Activated CD4-positive, alpha-beta memory T cell treated with anti-CD3 and anti-CD28 coated beads for 36 hours (primary cell): ENCODE measurements at places on chromosomes 3 and 15.

DNA sequence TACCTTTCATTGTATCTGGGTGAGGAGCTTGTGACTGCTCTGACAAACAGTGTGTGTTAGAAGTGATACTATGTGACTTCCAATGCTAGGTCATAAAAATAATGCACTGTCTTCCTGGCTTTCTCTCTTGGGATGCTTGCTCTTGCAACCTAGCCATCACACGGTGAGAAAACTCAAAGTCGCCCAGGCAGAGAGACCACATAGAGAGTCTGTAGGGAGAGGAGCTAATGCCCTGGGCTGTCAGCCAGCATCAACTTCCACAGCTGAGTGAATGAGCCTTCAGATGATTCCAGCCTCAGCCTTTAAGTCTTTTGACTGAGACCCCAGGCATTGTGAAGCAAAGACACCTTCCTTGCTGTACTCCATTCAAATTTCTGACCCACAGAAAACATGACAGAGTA, 220.6 kb upstream of the SGO1 start:
- DNase-seq = no peak

- DNase-seq = no peak
Observed at GRCh38 chr15:83850501-83851245, 196.8 kb downstream of the ADAMTSL3 start.

GRCh38 chr15:66849393-66849745, 147.3 kb downstream of the SMAD6 start:
- DNase-seq = no peak

GRCh38 chr15:92112180-92112579, 258.7 kb downstream of the SLCO3A1 start:
- DNase-seq = no peak

GRCh38 chr15:34031987-34032760, 6.8 kb downstream of the AVEN start:
- DNase-seq = no peak

GRCh38 chr15:75456710-75457109, 5.2 kb upstream of the SIN3A start:
- DNase-seq = no peak

DNA sequence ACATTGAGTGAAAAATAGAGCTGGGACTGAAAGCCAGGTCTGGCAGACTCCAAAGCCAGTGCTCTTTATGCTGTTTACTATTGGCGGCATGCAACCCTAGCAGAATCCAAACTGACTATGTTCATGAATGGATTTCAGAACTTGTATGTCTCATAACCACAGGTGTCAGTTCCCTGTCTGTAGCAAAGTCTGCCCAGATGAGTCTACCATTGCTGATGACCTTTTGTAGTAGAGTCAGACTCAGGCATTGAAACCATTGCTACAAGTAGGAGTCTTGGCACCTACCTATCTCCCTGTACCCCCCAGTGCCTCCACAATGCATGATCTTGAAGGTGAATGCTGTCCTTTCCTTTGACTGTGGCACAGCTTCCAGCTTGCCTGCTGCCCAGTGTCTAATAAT, 157.2 kb upstream of the ROPN1 start:
- no peak for DNase-seq

GRCh38 chr3:191361456-191361855, 31.1 kb upstream of the UTS2B start:
- no peak for DNase-seq

- DNase-seq = peak; percentile 36
Observed at GRCh38 chr15:38129531-38130204, 123.0 kb upstream of the SPRED1 start.

GRCh38 chr3:155747946-155748290, 3.0 kb upstream of the PLCH1 start:
- DNase-seq = no peak

- DNase-seq = no peak
Observed at GRCh38 chr3:40237889-40238571, 71.5 kb upstream of the EIF1B start.

DNA sequence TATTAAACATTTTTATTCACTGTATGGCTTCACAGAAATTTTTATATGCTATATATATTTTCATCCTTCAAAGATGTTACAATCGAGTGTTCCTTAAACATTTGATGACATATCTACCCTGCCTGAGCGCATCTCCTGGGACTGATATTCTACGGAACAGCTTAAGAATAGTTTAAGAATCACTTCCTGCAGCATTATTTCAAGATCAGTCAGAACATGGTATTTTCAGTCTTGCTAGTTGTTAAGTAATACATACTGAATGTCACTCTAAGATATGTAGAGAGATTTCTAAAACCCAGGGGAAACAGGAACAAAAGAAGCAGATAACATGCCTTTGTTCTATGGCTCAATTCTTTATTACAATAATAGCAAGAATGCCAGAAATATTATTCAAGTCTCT, 8.7 kb downstream of the COL8A1 start:
- DNase-seq = no peak

DNA sequence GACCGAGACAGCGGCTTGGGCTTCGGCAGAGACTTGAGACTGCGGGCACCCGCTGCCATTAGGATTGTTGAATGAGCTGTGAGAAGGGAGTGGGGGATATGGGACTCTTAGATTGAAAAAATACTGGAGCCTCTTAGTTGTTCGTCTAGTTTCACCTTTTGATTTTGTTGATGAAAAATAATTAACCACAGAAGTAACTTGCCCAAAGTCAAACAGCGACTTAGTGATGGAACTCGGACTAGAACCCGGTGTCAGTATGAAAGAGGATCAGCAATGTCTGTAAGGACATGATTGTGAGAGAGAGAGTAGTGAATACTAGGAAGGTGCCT, 510 bp upstream of the GOLGB1 start:
- no peak for DNase-seq

- no peak for DNase-seq
Observed at GRCh38 chr15:27842526-27842925, 256.6 kb downstream of the OCA2 start.

DNA sequence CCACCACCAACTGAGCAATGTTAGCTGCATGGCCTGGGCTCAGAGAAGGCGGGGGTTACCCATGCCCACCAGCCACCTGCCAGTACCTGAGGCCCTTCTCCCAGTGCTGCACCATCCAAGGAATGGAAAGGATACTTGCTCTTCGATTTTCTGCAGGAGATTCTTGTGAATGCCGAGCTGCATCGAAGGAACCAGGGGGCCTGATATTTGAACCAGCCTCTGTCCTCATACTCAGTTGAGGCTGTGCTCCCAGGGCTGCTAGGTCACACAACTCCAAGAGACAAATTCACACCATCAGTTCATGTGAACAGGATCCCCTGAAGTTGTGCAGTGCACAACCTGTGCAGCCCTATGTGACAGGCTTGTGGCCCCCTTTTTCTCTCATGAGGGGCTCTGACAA, 18.0 kb downstream of the PLA2G4F start:
- peak; percentile 1 for DNase-seq

DNA sequence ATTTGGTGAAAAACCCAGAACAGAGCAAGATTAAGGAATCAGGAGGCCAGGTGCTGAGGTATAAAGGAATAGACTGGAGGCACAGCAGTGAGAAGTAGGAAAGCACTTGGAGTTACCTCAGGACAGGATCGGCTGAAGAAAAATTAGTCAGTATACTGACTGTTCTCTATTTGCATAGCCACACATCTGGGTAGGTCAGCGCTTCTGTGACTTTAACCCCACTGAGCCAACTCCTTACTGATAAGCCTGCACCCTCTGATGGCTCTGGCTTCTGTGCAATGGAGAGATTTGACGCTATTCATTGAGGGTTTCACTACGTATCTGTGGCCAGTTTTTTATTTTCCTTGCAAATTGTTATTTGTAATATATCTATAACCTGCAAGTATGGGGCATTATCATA, 22.3 kb downstream of the MECOM start:
- DNase-seq = no peak

- DNase-seq = no peak
Observed at GRCh38 chr15:48336940-48337339, 5.7 kb downstream of the DUT start.

DNA sequence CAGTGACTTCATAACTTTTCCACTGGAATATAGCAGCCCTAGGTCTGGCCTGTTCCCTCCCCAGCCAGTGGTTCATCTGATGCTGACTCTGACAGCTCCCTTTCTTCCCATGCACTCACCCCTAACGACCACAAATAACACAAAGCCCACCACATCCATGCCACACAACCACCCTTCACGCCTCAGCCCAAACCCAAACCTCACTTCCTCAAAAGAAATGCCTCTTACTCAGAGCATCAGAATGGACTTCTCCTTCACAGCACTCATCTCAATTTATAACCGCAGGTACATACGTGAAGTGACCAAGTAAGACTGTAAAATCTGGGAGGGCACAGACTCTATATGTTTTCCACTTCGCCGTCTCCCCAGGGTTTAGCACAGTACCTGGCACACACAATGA, 1.1 kb downstream of the RBSN start:
- DNase-seq = peak; percentile 68

- no peak for DNase-seq
Observed at GRCh38 chr3:65617787-65618186, 420.9 kb downstream of the MAGI1 start.

- DNase-seq = no peak
Observed at GRCh38 chr3:197590313-197590962, 34.7 kb upstream of the BDH1 start.

DNA sequence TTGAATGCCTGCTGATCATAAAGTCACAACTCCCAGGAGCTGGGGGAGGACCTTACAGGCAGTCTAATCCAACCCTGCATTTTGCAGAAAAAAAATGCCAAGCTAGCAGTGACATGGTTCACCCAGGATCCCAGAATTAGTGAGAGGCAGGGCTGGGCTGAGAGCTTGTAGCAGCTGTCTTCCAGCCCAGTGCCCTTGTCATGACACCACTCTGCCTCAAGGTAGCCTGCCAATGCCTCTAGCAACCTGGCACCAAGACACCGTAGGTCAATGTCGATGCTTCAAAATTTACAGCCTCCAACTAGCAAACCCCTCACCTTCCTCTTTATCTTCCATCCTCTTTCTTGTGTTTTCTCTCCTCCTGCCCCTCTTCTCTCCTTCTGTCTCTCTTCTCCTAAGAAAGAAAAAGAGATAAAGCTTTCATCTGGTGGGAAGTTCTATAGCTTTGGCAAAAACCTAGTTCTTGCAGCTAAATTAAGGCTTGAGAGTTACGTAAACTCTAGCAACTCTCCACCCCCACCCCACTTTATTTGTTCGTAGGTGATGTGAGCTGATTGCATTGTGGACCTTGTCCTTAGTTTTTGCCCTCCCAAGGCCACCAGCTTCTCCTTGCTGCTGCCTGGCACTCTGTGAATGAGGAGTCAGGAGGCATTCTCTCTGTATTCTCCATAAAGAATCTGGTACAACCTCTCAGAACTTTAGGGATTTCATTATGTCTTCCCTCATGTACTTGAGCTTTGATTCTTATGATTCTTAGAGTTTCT, 18.3 kb upstream of the BFSP2 start:
- no peak for DNase-seq

GRCh38 chr15:81101894-81102815, 31.9 kb upstream of the CFAP161 start:
- DNase-seq = no peak

- no peak for DNase-seq
Observed at GRCh38 chr3:120661106-120661905, 20.7 kb downstream of the HGD start.

- DNase-seq = no peak
Observed at GRCh38 chr15:66151809-66152208, 101.7 kb downstream of the MEGF11 start.

DNA sequence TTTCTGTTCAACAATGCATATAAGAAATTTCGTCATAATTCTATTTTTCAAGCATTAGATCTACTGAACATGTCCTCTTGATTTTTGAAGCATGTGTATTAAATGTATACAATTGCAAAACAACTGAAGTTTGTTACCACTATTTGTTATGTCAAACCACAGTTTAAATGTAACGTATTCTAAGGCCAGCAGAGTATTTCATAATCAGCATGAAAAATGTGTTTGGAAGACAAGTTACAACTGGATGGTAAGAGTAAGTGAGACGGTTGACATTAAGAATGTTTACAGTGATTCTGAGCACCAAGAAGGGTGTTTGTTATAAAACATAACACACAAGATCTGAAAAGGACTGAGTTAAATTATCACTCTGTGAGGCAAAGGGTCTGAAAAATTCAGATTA, 738.4 kb downstream of the PLOD2 start:
- no peak for DNase-seq

- no peak for DNase-seq
Observed at GRCh38 chr15:37094333-37094914, 5.9 kb downstream of the MEIS2 start.

DNA sequence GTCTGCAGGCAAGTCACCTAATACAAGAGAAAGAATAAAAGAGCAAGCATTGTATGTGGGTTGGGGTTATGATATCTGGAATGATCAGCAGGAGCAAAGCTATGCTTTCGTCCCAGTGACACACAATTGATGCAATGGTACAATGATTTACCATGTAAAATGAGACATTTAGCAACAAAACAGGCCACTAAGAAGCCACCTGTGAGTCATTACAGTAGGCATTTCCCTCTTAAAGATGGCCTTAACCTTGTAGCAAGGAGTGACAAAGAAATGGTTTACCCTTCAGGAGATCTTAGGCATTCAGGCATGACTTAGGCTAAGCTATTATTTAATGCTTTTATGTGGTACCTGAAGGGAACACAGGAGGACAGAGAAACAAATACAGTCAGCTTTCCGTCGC, 373.3 kb upstream of the RBMS3 start:
- DNase-seq = no peak

- DNase-seq = no peak
Observed at GRCh38 chr15:81595752-81596151, 221.7 kb upstream of the TMC3 start.

GRCh38 chr3:85481411-85482212, 522.8 kb downstream of the CADM2 start:
- DNase-seq = no peak

DNA sequence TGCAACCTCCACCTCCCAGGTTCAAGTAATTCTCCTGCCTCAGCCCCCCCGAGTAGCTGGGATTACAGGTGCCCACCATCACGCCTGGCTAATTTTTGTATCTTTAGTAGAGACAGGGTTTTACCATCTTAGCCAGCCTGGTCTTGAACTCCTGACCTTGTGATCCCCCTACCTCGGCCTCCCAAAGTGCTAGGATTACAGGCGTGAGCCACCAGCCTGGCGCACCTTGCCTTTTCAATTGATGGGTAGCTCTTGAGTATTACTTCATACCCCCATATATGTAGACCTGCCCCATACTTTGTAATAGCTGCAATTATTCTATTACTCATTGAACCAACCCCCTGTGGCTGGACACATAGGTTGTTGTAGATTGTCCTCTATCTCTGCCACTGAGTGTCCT, 101.3 kb downstream of the LRRK1 start:
- no peak for DNase-seq

DNA sequence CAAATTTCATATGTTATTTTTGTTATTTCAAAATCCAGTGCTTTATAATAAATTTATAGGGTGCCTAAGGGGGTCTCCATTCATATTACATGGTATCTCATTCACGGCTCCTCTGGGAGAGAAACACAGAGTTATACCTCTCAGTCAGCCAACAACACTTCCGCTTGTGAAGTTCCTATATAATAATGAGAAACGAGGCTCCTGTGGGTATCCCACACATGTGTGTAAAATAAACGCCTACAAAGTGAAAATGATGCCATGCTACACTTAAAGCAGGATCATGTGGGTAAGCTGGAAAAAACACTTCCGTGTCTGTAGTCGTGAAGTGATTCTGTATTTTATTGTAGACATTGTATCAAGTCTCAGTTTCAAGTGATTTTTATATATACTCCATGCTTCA, 218.8 kb upstream of the ICE2 start:
- DNase-seq = no peak

- no peak for DNase-seq
Observed at GRCh38 chr3:60294181-60294580, 957.1 kb downstream of the FHIT start.
